ENCODE measurements at places on chromosomes 12 and 14. TPM values are rescaled to one million over a fixed set of nuclear protein-coding genes. Genes with fewer than 3 reads are reported as not detected.

DNA sequence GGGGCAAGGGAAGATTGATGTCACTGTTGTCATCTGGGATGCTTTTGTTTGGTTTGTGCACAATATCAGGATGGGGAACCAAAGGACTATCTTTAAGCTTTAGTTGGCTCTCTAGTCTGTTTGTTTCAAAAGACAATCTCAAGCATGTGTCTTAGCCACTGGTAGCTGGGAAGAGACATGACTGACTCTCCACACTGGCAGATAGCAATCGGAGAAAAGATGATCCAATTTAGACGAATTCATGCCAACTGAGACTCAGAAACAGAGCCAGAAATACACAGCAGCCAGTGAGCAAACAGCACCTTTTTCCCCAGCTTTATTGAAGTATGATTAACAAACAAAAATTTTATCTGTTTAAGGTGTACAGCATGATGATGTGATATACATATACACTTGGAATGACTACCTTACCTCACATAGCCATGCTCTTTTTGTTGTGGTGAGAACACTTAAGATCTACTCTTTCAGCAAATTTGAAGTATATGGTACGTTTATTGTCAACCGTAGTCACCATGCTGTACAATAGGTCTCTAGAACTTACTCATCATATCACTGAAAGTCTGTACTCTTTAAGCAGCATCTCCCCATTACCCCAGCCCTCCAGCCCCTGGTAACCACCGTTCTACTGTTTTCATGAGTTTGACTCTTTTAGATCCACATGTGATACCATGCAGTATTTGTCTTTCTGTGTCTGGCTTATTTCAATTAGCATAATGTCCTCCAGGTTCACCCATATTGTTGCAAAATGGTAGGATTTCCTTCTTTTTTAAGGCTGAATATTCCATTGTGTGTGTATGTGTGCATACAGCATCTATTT, 50.6 kb downstream of the DUSP16 start:
- DNase-seq = peak; percentile 63
- H3K4me1 ChIP-seq = peaks cover 26% of the 10 kb centered on the region
- no peak overlapping the region for H3K27ac ChIP-seq
- H3K27me3 ChIP-seq = no peaks in the 10 kb centered on the region
- peaks cover 6% of the 10 kb centered on the region for H3K36me3 ChIP-seq

GRCh38 chr12:6554168-6555017, 1.4 kb downstream of the IFFO1 start:
- H3K36me3 ChIP-seq = peaks cover 19% of the 10 kb centered on the region
- H3K4me1 ChIP-seq = peaks cover 52% of the 10 kb centered on the region
- H3K4me3 ChIP-seq = peak overlapping the region; percentile 78
- DNase-seq = peak; percentile 86

DNA sequence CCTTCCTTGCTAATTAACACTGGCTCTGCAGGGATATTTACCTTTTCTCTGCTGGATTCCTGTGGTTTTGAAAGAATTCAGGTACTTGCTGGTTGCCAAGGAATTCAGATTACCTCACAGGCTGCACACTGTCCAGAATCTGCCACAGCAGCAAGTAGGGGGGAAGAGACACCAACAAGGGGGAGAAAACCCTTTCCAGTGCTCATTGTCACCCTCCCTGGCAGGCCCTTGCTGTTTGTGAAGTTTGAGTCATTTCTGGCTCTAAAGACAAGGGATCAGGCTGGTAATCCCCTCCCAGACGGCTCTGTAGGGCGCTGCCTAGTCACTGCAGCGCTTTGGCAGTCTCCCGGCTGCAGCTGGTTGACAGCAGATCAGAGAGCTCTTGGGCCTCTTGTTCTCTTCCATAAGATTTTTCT, 50.8 kb downstream of the TTLL5 start:
- H3K27me3 ChIP-seq = no peaks in the 10 kb centered on the region
- peaks cover 3% of the 10 kb centered on the region for H3K36me3 ChIP-seq

The RHEBL1 gene
- 15.2 TPM for total RNA-seq

The SLC10A1 gene
- not detected for total RNA-seq

The PPFIA2 gene
- not detected for total RNA-seq

- H3K27ac ChIP-seq = no peak overlapping the region
- H3K36me3 ChIP-seq = peaks cover 13% of the 10 kb centered on the region
- DNase-seq = no peak
Measured at GRCh38 chr14:30569216-30569902, 10.4 kb downstream of the G2E3 start.

DNA sequence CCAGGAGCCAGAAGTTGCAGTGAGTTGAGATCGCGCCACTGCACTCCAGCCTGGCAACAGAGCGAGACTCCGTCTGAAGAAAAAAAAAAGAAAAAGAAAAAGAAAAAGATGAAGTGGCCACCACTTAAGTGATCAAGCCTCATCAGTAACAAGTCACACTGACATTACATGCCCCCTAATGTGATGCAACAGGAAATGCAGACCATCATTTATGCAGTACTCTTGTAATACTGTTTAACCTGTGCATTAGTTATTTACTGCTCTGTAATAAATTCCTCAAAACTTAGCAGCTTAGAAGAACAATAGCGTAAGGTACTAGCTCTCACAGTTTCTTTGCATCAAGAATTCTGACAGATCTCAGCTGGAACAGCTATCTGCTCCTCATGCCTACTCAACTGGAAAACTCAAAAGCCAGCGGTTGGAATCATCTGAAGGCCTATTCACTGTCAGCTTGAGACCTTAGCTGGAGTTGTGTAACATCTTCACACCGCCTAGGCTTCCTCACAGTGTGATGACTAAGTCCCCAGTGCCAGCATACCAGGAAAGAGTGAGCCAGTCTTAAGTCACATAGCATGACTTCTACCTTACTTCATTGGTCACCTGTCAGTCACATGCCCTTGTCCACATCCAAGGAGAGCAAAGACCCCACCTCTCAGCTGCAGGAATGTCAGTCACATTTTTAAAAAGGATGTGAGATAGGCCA, 31.5 kb downstream of the EPS8 start:
- peaks cover 5% of the 10 kb centered on the region for H3K27me3 ChIP-seq
- no peaks in the 10 kb centered on the region for H3K4me1 ChIP-seq
- H3K4me3 ChIP-seq = no peak overlapping the region
- peak; percentile 27 for DNase-seq
